Stimulated activated CD8-positive, alpha-beta memory T cell treated with anti-CD3 and anti-CD28 coated beads, Interleukin-4, amount 100 ng/mL, for 4 hours (primary cell): ENCODE measurements at places on chromosomes 11 and 22.

- DNase-seq: no peak
Observed at GRCh38 chr22:42635531-42635930, 4.9 kb downstream of the ATP5MGL start.

DNA sequence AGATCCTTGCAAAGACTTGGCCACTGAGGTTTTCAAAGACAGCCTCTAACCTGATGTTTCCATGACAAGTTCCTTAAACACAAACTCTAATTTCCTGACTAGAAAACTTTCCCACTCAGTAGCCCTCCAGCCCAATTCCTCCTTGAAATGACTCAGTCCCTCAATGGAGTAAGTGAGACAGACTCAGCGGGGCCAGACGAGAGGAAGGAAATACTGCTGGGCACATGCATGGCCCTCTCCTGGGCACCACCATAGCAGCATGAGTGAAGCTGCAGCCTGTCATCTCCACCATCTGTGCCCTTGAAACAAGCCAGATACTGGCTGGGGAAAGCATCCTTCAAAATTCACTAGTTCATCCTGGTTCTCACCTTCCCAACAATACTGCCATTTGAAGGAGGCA, 76.2 kb upstream of the GDPD4 start:
- DNase-seq: no peak

DNA sequence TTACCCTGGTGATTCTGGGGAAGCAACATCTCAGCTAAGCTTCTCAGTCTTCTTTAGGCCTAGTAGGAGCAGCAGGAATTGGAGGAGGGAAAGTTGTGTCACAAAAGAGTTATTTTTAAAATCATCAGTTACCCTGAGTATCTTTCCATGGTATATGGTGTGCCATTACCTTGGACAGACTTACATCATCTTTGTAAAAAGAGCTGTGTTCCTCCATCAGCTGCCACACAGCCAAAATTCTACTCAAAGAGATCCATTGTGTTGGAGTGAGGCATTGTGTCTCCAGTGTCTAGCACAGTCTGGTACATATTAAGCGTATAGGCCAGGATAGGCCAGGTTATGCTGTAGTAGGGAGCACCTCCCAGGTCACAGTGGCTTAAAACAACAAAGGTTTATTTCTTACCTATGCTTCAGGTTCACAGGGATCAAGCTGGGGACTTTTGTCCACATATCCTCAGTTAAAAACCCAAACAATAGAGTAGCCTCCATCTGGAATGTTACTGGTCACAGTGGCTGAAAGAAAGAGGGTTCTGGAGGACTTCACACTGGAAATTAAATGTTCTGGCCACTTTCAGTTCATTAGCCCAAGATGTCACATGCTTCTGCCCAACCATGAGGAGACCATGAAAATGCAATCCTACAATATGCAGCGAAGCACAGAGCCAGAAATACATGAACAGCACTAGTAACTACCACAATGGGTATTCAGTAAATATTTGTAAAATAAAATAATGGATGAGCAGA, 9.9 kb upstream of the TMPRSS5 start:
- no peak for DNase-seq

- no peak for DNase-seq
Observed at GRCh38 chr11:76083563-76084451, 122.5 kb downstream of the WNT11 start.

- peak; percentile 16 for DNase-seq
Observed at GRCh38 chr22:43993072-43993760, 30.9 kb upstream of the PARVB start.

GRCh38 chr11:11476971-11477645, 124.1 kb upstream of the CSNK2A3 start:
- DNase-seq: no peak

DNA sequence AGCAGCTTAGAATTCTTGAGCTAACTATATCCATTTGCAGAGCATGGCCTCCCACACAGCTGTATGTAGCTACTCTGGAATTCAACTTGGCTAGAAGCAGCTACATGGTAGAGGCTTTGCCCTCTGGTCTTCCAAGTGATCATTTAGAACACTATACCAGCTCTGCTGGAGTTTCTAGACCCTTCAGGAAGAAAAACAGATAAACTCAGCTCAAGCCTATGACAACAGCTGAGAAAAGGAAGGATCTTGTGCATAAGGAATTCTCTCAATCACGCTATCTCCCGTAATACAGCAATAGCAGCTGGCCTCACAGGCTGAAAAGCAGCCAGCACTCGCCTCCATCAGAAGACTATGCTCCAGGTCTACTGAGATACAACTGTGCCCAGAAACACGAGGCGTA, 50.6 kb upstream of the APOA1 start:
- no peak for DNase-seq

DNA sequence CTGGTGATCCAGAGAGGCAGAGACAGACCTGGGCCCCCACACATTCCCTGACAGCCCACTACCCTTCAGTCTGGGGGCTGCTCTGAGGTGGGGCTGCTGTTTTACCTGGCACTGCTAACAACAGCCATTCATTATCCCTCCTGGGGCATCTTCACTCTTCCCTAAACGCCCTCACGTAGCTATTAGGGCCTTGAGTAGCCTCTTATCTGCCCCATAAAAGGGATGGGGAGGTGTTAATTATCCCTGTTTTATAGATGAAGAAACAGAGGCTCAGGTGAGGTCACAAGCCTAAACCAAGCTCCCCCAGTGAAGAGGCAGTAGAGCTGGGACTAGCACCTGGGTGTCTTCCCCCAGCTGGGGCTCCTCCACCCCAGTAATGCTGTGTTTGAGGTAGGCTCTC, 79.5 kb downstream of the KIAA1671 start:
- no peak for DNase-seq

DNA sequence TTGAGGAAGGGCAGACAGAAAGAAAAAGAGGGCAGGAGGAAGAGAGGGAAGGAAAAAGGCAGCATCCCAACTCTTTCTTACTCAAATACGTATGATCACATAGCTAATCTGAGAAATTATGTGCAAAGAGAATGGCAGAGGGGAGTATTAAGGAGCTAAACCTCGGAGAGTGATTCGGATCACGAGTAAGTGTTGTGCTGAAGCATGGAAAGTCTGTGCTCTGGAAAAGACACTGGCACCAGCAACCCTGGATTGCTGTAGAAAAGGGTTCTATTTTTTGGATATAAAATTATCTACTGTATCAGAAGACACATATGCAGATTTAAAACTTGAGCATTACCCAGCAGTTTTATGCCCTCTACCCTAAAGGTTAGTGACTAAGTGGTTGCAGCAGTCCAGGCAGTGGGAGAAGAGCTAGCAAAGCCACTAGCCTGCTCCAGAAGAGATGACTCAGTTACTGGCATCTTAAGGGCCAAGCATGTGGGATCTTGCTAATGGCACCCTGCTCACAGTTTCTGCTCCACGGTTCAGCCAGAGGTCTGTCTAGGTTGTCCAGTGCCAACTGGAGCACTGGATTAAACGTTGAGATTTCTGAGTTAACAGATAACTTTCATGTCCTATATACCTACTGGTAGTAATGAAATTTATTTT, 151.7 kb downstream of the SWAP70 start:
- DNase-seq: no peak

DNA sequence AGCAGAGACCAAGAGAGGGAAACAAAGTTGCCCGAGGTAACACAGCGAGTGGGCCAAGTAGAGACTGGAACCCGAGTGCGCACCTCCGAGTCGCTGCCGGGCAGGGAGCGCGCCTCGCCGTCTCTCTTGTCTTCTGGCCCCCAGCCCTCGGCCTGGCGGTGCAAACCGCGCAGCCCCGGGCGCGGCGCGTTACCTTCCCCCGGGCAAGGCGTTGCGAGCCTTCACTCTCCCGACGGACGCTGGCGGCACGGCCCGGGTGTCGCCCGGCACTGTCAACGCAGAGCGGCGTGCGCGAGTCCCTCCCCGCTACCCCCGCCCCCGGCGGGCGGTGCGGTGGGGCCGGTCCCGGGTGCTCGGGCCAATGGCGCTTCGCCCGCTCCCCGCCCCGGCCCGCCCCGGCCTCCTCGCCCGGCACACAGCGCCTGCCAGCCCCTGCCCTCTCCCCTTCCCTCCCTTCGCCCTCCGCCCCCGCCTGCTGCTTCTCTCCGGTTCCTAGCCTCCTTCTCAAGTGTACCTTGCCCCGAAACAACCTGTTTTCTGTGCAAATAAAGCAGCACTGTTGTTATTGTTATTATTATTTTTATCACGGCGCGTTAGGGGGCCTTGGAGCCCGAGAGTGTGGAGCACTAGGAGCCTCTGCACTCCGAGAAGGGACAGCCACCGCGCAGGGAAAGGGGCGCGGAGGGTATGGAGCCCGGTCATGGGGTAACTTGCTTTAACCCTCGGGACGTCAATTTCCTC, at the start of gene SYTL2:
Gene SYTL2 (minus strand): TSS at position 271 of the 741 bp plus-strand sequence. CDS start 53,416 bp downstream, outside the sequence.
- peak; percentile 21 for DNase-seq

DNA sequence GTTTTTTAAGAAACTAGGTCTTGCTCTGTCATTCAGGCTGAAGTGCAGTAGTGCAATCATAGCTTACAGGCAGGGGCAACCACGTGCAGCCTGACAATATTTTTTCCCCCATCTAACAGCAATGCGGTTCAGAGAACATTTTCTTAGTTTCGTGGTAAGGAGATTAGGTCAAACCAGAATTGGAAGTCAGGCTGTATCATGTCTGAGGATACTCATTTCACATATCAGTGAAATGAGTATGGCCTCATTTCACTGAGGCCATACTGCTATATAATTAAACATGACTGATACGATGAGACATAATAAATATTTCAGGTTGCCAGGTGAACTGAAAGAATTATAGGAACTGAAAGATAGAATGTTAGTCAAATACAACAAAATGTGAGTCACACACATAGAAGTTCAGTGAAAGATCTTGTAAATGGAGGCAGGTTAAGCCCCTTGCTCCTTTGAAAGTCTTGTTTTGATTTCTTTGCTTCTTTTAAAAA, 32.5 kb upstream of the IZUMO1R start:
- DNase-seq: no peak

- no peak for DNase-seq
Observed at GRCh38 chr11:107493117-107493516, 35.5 kb upstream of the CWF19L2 start.

- DNase-seq: no peak
Observed at GRCh38 chr11:94128291-94128745, 323 bp upstream of the PANX1 start.

GRCh38 chr11:61671527-61671926, 8.7 kb upstream of the DAGLA start:
- no peak for DNase-seq

- no peak for DNase-seq
Observed at GRCh38 chr11:17611503-17612220, 64.6 kb downstream of the OTOG start.

DNA sequence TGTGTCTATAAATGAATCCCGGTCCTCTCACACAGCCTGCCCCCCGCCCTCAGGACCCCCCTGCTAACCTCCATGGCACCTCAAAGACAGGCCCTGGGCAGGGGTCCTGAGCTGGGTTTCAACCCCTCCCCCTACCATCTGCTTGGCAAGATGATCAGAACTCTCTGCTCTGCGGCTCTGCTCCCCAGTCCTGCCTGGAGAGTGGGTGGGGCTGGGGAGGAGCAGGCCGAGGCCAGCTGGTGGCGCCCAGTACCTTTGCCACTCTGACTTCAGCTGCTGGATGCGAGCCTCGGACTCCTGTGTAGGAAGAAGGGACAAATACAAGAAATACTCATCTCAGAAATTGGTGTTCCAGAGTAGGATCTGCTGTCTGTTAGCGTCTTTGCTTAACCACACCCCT, 15.0 kb downstream of the SUN2 start:
- DNase-seq: no peak
